Fibroblast of skin of left biceps (primary cell): ENCODE measurements at places on chromosomes 12 and 14.

- no peak for DNase-seq
These were observed 41.6 kb downstream of the RHOJ start for GRCh38 chr14:63245893-63246292.

DNA sequence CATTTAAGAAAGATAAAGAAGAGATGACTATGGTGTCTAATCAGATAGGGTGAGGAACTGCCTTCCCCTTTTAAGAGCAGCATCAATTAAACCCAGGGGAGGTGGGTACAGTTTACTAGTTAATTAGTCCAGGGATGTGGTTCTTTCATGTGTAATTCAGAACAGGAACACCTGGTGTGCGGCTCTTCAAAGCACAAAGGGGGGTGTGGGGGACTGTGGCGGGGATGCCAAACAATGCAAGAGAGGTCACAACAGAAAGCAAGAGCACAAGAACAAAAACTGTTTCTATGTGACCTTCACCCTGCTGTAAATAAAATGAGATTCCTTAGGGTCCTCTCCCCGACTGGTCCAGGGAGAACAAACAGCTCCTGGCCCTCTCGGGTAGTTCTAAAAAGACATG lies 183.9 kb upstream of the SOX5 start:
- no peak for DNase-seq

DNA sequence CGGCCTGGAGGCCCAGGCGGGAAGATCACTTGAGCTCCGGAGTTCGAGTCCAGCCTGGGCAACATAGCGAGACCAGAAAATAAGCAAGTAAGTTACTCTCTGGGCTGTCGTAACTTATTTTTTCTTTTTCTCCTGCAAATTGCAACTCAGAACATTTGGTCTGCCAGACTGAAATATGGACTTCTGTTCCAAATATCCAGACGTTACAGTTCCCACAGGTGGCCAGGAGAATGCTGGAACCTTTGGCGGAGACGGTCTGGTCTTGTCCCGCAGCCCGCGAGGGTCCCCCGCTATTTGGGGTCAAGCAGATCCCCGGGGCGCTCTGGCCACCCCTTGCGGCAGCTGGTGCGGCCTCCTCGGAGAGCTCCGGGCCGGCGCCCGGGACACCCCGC lies 488 bp upstream of the PLEKHH1 start:
- DNase-seq: no peak

DNA sequence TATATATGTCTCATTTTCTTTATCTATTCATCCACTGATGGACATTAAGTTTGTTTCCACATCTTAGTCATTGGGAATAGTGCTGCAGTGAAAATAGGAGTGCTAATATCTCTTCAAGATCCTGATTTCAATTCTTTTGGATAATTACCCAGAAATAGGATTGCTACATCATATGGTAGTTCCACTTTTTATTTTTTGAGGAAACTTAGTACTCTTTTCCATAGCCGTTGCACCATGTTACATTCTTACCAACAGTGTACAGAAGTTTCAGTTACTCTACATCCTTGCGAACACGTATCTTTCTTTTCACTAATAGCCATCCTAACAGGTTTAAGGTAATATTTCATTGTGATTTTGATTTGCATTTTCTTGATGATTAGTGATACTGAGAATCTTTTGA lies 29.8 kb downstream of the TESPA1 start:
- no peak for DNase-seq

DNA sequence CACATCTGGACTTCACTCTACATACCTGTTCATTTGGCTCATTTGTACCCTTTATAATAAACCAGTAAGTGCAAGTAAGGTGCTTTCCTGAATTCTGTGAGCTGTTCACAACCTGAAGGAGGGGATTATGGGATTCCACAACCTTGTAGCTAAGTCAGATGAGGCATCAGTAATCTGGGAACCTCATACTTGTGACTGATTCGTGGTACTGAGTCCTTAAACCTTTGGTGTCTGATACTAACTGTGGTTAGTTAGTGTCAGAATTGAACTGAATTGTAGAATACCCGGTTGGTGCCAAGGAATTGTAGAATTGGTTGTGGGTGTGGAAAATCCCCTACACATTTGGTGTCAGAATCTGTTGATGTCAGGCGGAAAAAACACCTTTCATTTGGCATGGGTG lies 83.4 kb downstream of the TMX1 start:
- DNase-seq: no peak

GRCh38 chr12:13044906-13045299 lies 722 bp downstream of the FAM234B start:
- DNase-seq: no peak

GRCh38 chr12:67649261-67649569 lies 670 bp downstream of the DYRK2 start:
- DNase-seq: no peak

DNA sequence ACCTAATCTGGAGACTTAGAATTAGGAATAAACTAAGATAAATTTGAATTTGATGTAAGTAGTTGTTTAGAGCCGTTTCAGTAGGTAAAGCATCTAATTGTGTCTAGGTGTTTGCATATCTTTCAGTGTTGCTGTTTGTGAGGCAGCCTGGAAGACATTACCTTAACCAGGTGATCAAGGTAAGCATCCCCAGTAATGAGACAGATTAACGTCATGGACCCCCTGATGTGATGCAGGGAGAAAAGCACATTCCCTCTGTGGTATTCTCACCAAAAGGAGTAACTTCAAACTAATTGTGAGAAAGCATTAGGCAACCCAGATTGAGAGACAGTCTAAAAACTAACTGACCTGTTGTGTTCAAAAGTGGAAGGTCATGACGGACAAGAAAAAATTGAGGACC lies 251.6 kb downstream of the NUAK1 start:
- no peak for DNase-seq

DNA sequence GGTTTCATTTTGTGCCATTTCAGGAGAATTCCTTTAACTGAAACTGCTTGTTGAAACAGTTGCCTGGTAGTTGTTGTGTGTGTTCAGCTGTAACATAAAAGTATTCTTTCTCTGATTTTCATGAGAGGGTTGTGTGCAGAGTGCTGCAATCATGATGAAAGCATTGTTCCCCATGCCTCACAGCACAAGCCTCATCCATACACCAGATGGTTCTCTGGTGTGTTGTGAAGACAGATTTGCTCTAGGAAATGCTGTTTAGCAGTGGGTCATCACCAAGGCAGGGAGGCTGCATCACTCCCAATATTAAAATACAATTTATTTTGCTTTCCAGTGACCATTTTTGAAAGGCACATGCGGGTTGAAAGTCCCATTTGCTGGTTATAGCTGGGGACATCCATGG lies 404.4 kb downstream of the AACS start:
- DNase-seq: no peak

DNA sequence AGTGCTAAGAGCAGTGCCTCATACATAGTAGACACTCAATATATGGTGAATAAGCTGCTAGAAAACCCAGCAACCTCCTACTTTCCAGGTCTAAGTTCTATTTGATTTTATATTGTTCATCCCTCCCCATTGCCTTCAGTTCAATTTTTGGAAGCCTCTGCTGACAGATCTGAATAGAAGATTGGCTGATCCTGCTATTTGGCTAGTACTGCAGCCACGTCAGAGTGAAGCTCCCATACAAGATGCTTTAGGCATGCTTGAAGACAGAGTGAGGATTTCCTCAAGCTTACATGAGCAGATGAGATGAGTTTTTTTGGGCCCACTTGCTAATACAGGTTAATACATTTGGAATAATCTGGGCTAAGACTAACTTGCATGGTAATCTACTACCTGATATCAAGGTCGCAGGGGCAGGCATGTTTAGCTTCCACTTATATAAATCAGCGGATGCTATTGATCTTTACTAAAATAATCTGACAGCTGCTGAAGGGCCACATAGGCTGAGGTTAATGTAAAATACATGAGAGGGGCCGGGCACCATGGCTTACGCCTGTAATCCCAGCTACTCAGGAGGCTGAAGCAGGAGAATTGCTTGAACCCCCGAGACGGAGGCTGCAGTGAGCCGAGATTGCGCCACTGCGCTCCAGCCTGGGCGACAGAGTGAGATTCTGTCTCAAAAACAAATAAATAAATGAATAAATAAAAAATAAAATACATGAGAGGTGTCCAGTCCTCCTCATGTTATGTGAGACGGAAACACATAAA lies 15.9 kb upstream of the AEBP2 start:
- no peak for DNase-seq

DNA sequence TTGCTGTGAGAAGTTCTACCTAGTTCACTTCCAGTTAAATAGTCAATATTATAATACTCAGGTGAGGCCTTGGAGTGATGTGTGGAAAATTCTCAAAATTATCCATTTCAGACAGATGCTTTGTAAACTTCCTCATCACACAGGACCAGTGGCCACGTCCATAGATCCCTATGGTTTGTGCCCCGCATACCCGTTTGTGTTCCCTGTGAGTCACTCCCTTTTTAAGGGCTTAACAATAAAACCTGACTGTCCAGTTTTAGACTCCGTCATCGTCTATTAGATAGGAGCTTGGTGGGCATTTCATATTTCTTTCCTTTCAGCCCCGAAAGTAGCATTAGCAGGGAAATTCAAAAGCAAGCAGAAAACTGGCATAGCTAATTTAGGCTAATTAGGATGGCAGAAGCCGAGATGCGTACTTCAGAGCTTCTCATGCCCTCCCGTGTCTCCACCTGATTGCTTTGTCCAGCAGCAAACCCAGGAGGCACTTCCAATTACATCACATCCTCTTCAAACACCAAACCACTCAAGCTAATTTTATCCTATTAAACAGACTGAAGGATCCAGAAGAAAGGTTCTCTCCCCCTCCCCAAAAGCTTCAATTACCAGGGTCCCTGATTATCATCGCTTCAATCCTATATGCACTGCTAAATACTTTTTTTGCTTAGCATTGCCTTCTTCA lies 186.6 kb upstream of the OTX2 start:
- no peak for DNase-seq

DNA sequence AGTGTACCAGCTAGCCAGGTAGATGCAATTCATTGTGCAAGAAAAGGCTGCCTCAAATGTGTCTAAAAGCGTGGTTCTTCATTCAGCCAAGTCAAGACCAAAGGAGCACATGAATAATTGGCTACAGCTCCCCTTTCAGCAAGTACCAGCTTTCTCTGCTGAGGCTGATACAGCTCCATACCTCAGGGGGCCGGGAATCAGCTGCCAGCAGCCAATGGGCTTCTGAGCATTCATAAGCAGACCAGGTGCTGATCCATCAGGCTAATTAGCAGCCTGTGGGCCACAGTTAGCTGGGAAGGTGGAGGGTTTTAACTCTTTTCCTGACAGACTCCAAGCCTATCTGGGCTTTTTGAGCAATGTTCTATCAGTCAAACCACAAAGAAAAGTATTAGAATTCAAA lies 264.7 kb downstream of the APAF1 start:
- no peak for DNase-seq

DNA sequence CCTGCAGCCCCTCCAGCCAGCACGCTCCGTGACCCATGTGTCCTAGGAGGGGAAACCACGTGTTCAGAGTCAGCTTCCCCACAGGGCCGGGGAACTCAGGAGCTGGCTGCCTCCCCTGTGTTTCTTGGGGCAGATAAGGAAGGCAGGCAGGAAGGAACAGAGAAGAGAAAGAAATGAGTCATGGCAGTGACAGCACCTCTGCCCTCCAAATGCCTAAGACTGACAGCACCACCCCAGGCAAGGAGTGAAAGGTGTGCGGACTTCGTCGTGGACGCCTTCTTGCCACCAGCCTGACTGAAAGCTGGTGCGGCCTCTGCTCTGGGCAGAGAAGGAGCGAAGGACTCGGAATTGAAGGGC lies 167.0 kb upstream of the FKBP4 start:
- no peak for DNase-seq

DNA sequence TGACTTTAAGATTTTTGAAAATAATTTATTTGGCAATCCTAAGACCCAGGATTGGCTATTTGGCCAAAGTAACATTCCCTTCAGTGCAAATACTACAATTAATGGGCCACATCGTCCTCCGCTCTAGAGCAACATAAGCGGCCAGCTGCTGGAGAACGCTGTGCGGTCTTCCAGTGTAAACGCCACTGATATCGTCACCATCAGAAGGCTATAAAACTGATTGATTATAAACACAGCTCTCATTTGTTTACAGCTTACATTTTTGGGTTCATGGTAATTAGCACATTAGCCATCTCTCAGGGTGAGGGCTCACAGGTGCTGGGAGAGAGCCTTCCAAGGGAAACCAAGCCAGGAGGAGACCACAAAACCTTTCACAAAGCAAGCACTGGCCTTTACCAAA lies 130.1 kb upstream of the BMP4 start:
- DNase-seq: no peak

DNA sequence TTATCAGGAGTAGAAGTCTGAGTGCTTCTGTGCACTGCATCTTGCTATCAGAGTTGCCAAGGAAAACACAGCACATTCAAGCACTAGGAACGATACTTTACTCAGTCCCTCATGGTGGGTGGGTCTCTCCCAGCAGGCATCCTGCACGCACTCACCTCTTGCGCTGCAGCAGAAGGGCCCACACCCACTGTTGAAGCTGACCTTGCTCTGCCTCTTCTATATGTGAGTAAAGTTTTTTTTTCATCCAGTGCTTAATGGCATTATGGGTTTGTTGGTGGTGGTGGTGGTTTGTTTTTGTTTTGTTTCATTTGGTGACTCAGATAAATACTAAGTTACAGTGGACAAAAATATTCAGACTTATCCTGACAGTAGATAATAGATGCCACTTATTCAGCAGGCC lies 348.5 kb downstream of the EGLN3 start:
- no peak for DNase-seq

- no peak for DNase-seq
These were observed 17.3 kb upstream of the FIGNL2 start for GRCh38 chr12:51865757-51866270.

DNA sequence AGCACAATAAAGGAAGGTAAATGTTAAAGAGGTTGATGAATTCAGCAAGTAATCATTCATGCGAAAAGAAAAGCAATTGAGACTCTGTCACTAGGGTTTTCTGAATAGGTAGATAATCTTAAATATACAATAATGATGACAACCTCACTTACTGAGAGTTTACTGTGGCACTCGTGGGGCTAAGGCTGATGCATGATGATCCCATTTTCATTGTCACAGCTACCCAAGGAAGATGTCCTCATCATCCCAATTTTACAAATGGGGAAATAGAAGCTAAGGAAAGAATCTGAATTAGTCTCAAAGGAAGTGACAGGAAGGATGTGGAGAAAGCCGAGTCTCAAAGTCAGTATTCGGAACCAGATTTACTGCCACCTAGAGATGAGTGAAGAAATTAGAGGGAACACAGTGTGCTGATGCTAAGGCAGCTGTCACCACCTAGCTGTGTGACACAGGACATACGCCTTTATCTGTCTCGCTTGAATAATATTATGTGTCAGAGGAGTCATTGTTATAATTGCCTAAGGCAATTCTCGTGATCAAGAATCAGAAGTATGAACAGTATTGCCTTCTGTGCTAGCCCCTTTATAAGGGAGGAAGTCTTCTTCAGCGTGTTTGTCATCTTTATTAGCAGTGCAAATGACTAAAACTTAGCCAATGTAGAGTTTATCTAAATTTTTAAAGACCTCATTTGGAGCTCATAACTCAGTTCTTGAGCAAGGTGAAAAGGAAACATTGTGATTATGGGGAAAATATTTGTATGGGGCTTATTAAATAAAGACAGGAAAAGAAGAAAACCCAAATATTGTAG lies 63.2 kb downstream of the ERGIC2 start:
- DNase-seq: no peak

GRCh38 chr12:41476499-41477439 lies 288.6 kb downstream of the PDZRN4 start:
- DNase-seq: no peak

- no peak for DNase-seq
These were observed 597.8 kb downstream of the ETNK1 start for GRCh38 chr12:23222801-23223200.
